SW 1271 (cell line): ENCODE measurements at places on chromosomes 2 and 18.

GRCh38 chr2:151228847-151229512 is 32.7 kb downstream of the RBM43 start:
- no peak for DNase-seq

GRCh38 chr18:46042571-46043123 is 29.4 kb downstream of the PSTPIP2 start:
- no peak for DNase-seq

- DNase-seq, result no peak
Measured at GRCh38 chr2:234464291-234464645, 32.6 kb downstream of the ARL4C start.

GRCh38 chr2:174157053-174157452 is 91.3 kb downstream of the OLA1 start:
- DNase-seq, result no peak

DNA sequence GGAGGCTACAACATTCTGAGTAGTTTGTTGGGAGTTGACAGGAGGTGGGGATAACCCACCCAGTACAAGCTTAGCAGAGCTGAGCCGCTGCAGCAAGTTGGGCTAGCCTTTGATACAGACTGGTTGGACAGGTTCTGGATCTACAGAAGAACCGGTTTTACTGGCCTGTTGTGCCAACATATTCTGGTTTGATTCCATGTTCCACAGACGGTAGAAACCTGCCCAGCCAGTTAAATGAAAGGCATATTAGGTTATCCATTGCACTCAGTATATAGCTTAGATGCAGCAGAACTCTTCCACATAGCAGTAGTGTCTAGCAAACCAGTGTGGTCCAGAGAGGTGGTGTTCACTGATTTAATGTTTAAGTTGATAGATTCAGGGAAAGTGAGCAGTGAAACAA is 19.3 kb upstream of the RBBP8 start:
- DNase-seq, result no peak

DNA sequence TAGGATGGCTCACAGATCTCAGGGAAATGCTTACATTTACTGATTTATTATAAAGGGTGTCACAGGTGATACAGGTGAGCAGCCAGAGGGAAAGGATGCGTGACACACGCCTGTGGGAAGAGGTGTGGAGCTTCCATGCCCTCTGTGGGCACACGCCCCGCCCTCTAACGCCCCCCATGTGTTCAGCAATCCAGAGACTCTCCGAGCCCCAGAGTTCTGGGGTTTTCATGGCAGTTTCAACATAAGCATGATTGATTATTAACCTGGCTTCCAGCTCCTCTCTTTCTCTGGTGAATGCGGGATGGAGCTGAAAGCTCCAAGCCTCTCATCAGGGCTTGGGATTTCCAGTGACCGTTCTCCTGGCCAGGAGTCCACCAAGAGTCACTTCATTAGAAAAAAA is 34.3 kb upstream of the ODC1 start:
- no peak for DNase-seq

GRCh38 chr2:175560521-175561169 is 379.1 kb upstream of the ATP5MC3 start:
- no peak for DNase-seq

GRCh38 chr2:108220942-108221541 is 18.7 kb upstream of the SULT1C3 start:
- no peak for DNase-seq

GRCh38 chr2:74863802-74864248 is 29.9 kb downstream of the HK2 start:
- no peak for DNase-seq

GRCh38 chr18:62324181-62324828 is 805 bp upstream of the TNFRSF11A start:
- DNase-seq, result no peak

DNA sequence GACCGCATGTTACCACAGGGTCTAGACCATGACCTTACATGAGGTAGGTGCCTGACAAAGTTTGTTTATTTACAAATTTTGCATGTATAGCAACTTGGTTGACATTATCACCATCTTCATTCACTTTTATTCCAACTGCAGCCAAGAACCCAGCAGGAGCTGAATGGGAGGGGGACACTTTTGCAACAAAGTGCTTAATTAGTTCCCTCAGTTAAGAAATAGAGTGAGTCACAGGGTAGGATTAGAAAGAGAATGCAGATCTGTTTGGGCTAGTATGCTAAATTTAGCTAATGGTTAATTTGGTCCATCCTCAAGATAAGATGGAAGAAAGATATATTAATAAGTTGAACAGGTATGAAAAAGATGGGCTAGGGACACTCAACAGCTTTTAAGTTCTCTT is 678.9 kb downstream of the ARHGAP15 start:
- DNase-seq, result no peak

- DNase-seq, result no peak
Measured at GRCh38 chr2:192886636-192887035, 691.9 kb upstream of the TMEFF2 start.

DNA sequence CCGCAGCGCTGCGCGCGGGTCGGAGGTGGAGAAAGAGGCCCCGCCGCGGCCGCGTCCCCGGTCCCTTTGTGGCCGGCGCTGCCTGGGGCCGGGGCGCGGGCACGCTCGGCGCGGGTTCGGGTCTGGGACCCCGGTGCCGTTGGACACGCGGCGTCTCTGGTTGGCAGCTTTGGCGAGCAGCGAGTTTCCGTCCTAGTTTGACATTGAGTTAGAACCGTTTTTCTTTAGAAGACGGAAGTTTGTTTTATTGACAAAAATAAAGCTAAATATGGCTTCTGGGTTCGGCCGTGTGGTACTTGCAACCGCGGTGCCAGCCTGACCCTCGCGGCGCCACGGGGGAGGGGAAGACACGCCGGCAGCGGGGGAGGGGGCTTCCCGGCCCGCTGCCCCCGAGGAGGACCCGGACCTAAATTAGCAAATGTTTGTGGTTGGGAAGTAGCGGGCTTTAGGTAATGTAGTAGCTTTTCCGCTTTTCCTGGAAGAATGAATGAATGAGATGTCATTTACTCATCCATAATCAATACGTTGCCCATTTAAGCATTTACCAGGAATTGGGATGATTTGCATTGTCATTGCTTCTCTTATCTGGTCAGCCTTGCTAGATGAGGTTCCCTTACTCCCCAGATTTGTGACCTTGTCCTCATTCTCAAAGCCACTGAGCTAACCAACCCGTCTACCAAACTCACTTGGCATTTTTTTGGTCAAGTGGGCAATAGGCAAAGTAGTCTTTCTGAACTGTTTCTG is 530 bp downstream of the GALNT1 start:
- no peak for DNase-seq

DNA sequence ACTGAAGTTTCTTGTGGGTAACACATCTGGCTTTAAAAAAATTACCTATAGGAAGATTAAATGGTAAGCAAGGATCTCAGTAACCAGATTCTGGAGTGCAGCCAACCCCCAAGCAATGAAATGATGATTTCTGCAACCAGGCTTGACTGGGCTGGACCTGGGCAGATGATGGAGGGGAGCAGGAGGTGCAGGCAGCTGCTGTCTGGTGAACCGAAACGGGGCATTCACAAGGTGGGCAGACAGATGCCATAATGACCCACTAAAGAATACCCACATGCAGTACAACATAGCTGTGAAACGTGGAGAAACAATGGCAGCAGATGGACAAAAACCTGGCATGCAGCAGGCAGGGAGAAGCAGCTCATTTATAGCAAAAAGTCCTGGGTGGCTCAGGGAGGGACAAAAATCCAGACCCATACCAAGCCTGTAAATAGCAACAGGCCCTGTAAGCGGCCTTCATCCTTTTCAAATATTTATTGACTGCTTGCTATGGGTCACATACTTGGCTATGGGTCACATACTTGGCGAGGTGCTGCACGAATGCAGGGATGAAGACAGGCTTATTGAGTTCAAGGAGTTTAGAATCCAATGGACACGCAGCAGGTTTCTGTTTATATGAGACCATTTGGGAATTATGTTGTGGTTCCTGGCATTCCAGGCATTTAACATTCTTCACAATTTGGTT is 244.7 kb downstream of the HRH4 start:
- DNase-seq, result no peak

DNA sequence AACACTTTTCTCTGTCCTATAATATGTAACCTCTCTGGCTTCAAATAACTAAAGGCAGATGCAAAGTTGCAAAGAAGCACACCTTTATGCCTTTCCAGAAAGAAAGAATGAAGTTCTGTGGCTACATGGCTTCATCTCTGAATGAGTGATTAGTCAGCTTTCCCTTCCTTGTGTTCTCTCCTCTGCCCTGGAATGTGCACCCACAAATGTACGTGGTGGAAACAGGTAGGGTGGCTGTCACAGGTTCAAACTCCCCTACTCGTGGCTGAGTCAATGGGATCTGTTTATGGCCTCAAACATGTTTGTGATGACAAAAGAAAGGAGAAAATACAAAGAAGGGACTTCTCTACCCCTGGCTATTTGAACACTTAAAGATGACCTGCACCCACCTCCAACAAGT is 55.5 kb upstream of the ACVR2A start:
- no peak for DNase-seq

DNA sequence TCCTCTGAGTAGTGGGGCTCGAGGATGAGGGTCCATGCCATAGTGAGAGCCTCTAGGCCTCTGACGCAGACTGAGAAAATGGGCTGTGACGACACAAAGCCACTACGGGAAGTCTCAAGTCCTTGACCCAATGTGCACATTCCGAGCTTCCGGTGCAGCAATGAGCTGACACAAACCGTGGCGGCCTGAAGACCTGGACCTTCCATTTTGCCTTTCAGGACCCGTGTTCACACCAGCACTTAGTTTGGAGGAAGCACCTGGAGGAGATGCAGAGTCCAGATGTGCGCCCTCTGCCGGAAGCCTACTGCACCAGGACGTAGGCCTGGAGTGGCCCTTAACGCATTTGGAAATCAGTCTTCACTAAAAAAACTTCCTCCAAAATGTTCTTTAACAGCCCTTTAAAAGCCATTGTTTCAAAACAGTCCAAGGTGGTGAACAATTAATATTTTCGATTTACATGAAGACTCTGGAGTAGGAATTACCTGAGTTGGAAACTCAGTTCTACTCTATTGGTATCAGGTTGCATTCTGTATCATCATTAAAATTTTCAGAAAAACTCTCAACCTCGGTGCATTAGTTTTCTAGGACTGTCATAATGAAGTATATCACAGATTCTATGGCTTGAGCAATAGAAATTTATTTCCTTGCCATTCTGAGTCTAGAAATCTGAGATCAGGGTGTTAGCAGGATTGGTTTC is 33.9 kb downstream of the BMP10 start:
- no peak for DNase-seq

- no peak for DNase-seq
Measured at GRCh38 chr2:42860319-42861094, 68.1 kb upstream of the HAAO start.

GRCh38 chr2:184057910-184058309 is 540.4 kb upstream of the ZNF804A start:
- DNase-seq, result no peak

DNA sequence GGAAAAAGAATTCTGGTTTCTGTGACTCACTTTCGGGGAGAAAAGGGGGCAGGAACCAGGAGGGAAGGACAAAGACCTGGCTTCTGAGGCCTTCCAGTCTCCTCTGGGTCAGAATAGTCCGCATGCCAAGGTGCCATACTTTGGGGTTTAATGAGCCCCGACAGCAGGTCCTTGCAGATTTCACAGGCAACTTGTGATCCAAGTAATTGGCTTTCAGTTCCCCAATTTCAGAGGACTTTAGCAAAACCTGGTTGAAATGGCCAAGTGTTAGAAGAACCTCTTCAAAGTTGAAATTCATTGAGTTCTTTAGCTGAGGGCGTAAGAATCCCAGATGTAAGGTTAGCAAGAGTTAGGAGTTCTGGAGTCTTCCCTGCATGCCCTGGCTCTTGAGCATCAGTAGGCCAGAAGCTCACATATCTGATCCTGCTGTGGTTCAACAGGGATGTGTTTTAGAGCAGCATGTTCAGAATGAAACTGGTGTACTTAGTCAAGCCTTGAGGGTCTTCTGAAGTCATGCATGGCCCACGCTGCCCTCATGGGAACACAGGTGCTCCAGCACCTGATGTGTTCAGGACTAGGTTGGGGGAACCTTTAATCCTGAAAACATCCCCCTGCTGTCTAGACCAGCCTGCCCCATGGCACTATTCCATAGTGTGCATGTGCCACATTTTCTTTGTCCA is 143.0 kb downstream of the NUP35 start:
- no peak for DNase-seq

DNA sequence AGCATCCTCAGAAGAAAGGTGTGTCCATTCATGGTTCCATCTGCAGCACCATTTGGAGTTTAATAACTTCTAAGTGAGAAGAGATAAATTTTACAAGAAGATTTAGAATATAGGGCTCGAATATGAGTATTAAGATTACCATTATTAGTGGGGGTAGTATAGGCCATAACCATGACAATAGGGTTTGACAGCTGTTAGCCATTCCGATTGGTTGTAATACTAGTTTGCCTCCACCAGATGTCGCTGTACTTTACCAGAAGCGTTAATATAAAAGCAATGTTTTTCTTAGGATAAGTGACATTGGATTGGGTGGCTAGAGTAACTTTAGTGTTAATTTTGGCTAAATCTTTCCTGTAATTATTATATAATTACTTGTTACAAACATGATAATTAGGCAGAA is 107.5 kb upstream of the SRD5A2 start:
- peak; percentile 16 for DNase-seq

DNA sequence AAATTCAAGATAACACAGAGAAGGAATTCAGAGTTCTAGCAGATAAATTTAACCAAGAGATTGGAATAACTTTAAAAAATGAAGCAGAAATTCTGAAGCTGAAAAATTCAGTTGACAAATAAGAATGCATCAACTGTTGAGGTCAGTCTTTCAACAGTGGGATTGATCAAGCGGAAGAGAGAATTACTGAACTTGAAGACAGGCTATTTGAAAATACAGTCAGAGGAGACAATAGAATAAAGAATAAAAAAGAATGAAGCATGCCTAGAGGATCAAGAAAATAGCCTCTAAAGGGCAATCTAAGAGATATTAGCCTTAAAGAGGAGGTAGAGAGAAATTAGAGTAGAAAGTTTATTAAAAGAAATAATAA is 27.7 kb upstream of the ITGAV start:
- DNase-seq, result no peak

DNA sequence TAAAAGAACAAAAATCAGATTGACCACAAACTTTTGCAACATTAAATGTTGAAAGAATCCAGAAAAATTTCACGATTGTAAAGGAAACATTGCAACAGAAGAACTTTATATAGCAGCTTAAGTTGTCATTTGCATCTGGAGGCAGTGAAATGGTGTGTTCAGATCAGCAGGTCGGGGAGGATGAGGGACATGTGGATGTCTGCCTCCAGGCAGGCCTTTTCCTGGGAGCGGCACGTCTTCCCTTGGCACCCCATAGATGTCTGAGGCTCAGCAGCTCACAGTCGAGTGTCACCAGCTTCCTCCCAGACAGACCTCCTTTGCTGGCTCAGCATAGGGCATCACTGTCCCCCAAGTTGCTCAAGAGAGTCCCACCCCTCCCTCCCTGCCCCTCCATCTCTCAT is 44.3 kb upstream of the ASB1 start:
- no peak for DNase-seq
